ENCODE measurements at places on chromosomes 11 and 22.

GRCh38 chr11:36346562-36347383 is 50.7 kb downstream of the PRR5L start:
- no peak for DNase-seq

DNA sequence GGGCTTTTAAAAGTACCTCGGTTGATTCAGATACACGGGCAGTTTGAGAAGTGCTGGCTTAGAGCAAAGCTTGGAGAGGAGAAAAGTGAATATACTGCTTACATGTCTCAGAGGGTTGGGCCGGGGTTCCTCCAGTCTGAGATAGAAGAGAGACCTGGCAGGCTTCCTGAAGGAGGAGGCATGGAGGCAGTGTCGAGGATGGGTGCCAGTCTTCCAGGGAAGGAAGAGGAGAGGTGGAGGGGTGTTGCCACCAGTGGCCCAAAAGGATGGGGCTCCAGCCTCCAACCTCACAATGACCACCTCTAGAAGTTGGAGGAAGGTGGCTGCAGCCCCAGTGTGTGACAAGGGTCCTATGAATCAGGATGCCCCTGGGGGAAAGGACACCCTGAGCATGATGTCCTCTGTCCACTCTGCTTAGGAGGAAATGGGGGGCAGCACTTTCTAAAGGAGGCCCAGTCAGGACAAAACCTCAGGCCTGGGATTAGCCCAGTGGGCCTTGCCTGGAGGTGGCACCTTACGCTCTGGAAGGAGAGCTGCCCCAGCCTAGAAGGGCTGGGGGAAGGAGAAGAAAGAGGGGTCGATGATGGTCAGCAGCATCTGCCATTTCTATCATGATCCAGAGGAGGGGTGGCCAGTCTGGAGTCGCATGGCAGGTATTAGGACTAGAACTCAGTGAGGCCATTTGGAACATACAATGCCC is 65.2 kb downstream of the CD82 start:
- DNase-seq = peak; percentile 65

DNA sequence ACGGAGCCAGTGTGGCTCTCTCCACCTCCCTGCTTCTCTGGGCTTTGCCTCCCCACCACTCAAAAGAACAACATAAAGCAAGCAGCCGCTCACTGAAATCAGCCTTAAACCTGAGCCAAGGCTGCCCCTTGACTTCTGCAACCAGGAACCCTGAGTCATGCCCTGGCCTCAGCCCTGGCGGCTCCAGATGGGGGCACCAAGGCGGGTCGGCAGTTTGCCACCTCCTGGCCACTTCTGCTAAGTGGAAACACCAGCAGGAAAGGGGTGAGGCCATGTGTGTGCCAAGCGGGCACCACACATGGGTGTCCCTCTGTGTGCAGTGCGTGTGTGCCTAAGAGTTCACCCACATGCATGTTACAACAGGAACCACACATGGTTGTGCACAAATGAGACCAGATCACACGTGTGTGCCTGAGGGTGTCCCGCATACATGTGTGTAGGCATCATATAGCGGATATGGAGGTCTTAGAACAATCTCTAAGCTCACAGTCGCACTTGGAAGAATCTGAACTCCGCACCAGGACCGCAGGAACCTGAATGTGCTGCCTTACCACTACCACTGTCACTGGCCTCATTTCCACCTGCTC is 221.2 kb downstream of the MN1 start:
- no peak for DNase-seq

DNA sequence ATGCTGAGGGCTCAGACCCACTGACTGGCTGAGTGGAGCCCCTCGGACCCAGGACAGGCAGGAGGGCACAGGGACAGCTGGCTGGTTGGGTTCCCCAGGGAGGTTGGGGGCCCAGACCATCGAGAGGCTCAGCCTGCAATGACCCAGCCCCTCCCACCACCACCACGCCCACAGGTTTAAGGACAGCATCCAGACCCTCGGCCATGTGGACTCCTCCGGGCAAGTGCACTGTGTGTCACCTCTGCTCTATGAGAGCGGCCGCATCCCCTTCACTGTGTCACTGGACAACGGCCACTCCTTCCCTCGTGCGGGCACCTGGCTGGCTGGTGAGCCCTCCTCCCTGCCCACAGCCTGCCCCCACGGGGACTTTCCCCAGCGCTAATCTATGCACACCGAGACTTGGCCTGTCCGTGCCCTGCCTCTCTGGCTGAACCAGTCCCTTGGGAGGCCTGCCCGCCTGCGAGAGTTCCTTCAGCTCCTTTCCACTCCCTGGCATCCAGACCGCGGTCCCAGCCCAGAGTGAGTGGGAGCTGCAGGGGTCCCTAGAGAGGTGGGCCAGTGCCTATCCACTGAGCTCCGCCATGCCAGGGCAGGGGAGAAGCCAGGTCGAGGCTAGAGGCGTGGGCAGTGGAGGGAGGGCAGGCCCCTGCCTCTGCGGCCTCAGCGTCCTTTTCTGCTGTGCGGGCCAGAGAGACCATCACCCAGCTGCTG is 2.2 kb downstream of the SUSD2 start:
- no peak for DNase-seq

- no peak for DNase-seq
Observed at GRCh38 chr11:113147249-113147648, 167.1 kb upstream of the TTC12 start.

GRCh38 chr22:46107089-46107664 is 43.1 kb upstream of the PPARA start:
- no peak for DNase-seq

All from coronary artery (tissue), 2 donors.